MV-4-11 (cell line): ENCODE measurements at places on chromosomes 16 and 17.

GRCh38 chr17:13351046-13351445, 250.7 kb downstream of the HS3ST3A1 start:
- DNase-seq: no peak

- no peak for DNase-seq
Measured at GRCh38 chr16:2787406-2787805, at the start of gene PRSS33. TSS of gene PRSS33 (minus strand) at chr16:2787560. CDS start at chr16:2786547, 1,013 bp downstream.

- DNase-seq: no peak
Measured at GRCh38 chr17:80724775-80725266, 180.2 kb downstream of the RPTOR start.

GRCh38 chr16:53502331-53503269, at the start of gene AKTIP:
TSS of gene AKTIP (minus strand) at chr16:53503209. CDS start at chr16:53500259, 2,950 bp downstream.
- no peak for DNase-seq

DNA sequence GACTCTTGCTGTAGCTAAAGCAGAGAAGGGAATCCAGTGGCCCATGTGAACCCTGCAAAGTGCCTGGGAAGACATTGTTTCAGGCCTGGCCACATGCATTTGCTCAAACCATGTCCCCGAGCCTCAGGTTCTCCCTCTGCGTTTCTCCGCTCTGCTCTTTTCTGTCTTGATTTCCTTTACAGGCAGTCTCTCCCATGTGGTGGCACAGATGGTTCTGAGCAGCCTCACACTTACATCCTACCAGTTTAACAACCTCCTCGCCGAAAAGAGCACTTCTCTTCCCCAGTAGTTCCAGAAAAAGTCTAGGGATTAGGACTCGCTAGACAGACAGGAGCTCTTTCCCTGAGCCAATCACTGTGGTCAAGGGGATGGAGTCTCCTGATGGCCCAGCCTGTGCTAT, 28.3 kb upstream of the MYH10 start:
- DNase-seq: no peak

- DNase-seq: no peak
Measured at GRCh38 chr16:8996891-8997290, 33.2 kb upstream of the USP7 start.

GRCh38 chr17:36443777-36444176, 42.7 kb upstream of the ZNHIT3 start:
- no peak for DNase-seq

GRCh38 chr17:55314061-55314783, 49.5 kb downstream of the HLF start:
- DNase-seq: no peak

DNA sequence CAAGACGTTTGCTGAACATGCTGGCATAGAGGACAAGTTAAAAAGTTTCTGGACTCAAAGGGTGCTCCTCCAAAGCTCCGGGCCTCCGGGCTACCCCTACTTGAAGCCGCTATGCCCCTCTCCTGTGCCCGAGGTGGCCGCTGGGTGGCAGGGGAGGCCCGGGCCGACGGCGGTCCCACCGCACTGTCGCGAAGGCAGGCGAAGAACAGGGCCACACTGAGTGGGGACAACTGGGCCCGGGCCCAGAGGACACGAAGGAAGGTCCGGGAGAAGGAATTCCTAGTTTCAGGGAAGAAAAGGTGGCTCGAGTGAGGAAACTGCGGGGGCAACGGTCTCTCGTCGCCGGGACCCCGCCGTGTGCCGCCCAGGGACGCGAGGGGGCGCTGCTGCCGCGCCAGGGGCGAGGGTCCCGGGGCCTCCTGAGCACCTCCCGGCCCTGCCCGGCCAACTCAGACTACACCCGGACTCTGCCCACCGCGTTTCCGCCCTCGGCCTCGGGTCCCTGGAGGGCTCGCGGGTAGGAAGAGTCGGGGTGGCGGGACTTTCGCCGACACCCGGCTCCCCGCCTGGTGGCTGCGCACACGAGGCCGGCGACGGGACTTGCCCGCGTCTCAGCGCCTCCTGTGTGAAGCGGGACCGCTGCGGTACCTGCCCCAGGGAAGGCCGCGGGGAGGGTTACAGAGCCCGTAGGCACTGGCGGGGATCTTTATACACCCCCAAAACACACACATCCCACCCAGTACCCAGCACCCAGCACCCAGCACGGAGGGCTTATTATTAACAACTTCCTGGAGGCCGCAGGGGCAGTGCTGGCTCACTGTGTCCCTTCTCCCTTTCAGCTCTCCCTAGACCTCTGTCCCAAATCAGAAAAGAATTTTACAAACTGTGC, 772 bp upstream of the CHCT1 start:
- peak; percentile 61 for DNase-seq

GRCh38 chr16:61836804-61837393, 199.3 kb downstream of the CDH8 start:
- DNase-seq: no peak

DNA sequence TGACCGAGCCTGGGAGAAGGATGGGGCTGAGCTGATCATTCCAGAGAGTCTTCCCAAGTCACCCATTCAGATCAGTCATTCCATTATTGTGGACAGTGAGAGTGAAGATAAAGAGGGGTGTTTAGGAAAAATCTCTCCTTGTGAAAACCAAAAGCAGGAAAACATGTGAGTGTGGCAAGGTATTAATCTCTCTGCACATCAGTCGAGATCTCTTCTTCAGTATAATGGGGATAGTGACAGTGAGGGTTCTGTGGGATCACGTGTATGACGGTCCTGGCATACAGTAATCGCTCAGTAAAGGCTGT, 35.4 kb downstream of the CHD9 start:
- no peak for DNase-seq

DNA sequence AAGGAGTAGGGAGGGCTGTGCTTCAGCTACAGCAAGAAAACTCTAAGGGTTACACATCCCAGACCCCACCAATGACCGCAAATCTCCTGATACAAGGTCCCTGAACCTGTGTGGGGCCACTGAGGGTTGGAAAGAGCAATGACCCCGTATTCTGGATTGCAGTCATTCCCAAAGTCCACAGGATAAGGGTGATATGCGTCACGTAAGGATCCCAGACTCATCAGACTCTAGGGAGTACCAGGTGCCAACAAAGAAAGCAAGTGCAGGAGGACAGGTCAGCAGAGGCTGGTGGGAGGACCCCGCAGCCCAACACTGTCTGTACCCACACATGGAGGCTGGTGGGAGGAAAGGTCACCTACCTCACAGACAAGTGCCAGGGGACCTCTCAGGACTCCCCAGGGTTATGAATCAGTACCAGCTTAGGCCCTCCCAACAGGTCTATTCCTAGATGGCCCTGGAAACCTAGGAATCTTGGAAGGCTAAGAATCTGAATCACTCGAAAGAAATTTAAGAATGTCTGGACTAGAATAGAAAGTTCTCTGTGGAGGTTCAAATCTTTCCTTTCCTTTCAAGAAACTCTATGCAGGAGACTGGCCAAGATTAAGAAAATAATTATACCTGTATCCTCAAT, 16.2 kb downstream of the PITPNA start:
- DNase-seq: no peak

GRCh38 chr16:29916979-29917378, 9.0 kb downstream of the KCTD13 start:
- no peak for DNase-seq

DNA sequence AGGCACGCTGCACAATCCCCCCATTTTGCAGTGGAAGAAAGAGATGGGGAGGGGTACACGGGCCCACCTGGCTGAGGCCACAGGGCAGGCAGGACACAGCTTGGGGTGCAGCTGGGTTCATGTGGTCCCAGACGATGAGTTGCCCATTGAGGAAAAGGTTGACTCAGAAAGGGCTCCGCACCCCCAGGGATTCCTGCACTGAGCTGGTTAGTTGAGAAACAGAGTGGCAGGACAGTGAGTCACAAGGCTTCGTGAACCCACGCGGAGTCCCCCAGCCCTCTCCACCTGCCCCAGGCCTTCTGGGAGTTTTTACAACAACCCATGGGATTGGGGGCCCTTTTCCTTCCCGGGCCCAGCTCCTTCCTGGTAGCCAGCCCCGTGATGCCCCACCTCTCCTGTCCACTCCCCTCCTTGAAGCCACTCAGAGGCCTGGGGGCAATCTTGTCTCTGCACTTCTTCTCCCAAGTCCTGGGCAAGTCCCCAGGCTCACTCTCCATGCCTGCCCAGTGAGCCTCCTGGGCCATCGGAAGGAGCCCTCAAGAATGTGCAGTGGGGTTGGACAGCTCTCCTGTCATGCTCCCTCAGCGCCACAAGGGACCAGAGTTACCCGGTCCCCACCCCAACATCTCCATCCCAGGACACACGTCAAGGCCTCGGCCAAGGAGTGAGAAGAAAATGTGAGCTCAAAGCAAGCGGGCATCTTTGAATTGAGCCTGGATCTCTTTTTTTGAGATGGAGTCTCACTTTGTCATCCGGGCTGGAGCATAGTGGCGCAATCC, 251.2 kb downstream of the PARN start:
- DNase-seq: no peak

DNA sequence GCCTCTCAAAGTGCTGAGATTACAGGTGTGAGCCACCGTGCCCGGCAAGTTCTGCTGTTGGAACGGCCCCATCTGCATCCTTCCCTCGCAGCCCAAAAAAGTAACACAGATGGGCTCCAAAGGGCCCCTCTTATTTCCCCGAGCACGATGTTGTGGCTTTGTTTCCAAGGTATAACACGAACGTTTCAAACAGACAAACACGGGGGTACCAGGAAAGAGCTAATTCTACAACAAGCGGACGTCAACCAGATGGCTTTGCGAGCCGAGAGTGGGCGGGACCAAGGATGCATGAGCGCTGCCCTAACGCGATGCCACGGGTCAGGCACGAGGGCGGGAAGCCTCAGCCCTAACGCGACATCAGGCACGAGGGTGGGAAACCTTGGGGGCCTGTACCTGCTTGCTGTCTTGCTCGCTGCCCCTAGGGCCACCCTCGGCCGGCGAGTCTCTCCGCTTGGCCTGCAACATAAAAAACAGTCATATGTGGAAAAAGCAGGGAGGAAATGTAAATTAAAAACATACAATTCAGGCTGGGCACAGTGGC, 24.2 kb downstream of the UNKL start:
- no peak for DNase-seq

DNA sequence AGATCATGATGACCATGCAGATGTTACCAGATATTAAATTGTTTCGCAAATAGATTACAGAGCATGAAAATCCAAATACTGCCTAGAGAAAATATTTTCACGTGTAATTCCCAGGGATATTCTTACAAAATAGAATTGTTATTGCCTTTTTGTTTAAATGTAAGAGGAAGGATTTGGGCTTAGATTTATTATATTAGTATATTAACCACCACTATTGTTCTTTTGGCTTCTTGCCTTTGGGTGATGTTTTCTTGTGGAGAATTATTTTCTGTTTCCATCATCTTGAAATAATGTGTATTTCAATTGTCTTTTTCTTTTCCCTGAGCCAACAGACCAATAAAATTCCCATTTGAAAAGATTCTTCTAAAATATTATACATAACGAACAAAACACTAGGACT, 109.7 kb upstream of the NUDT7 start:
- DNase-seq: no peak

DNA sequence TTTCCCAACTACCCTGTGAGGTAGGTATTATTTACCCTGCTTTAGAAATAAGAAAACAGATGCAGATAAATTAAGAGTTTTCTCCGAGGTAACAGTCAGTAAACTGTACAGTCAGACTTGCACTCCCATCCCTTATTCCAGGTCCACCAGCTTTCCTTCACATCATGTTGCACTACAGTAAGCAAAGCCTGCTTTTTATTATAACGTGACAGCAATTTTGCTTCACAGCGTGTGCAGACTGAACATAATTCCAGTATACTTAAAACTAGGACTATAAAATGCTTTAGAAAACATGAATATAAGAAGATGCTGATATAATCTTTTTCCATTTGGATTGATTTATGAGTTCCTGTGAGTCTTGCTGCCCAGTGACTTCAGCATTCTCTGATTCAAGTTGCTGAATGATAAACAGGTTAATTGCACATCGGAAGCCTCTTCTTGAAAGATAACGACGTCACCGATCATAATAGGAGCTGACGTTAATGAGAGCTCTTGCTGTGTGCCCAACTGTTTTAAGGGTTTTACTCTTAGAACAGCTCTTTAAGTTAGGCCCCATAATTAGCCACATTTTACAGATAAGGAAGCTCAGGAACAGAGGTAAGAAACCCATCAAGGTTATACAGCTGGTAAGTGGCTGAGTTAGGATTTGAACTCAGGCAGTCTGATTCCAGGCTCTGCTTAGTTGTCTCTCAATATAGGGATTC, 1.4 kb downstream of the LIG3 start:
- DNase-seq: no peak

DNA sequence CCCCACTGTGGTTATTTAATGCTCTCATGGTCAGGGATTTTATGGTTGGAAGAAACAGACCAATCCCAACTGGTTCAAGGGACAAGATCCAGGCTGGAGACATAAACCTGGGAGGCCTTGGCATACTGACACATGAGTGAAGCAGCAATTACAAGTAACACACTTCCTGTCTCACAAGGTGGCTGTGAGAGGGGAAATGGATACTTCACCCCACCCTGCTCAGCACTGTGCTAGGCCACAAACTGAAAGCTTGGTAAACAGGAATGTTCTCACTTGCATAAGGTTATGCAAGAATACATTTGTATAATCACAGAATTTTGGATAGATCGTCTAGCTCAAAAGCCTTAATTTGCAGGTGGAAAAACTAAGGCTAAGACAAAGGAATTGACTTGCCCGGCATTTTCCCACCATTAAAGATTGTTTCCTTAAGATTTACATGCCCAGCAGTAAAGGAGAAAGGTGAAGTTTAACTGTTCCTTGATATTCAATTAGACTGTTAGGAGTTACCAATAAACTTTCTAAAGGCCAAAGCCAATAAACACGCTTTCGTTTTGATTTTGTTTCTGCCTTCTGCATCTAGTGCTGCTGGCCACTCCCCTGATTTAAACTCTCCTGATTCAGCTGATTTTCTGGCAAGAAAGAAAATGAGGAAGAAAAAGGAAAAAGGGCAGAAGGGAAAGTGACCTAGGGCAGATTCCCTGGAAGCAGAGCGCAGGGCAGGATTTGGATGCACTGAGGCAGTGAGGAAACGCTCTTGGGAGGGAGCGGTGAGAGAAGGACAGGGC, 215.6 kb upstream of the CDH5 start:
- DNase-seq: peak; percentile 76

DNA sequence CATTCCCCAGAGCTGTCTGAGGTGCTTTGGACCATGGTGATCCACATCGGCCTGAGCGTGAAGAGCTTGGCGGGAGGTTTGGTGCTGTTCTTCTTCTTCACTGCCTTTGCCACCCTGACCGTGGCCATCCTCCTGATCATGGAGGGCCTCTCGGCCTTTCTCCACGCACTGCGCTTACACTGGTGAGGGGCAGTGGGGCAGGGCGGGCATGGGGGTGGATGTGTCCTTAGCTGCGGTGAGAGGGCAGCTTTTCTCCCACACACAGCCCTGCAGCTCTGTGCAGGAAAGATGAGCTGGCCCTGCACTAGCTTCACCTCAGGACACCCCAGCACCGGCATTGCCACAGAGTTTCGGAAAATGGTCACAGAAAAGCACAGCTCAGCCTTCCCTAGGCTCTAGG, 21.8 kb upstream of the NAGLU start:
- no peak for DNase-seq

DNA sequence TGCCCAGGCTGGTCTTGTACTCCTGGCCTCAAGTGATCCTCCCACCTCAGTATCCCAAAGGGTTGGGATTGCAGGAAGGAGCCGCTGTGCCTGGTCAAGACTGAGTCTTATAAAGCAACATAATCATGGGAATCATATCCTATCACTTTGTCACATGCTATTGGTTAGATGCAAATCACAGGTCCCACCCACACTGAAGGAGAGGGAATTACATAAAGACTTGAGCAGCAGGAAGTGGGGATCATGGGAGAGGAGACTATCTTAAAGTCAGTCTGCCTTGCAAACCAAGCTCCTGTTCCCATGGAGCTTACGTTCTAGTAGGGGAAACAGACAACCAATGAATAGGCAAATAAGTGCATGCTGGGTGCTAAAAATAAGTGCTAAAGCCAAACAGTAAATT, 28.3 kb upstream of the TENT4B start:
- no peak for DNase-seq
